ENCODE measurements at places on chromosomes 11 and 22. TPM values are rescaled to one million over a fixed set of nuclear protein-coding genes. Genes with fewer than 3 reads are reported as not detected.

SLC22A25 gene
- total RNA-seq = 0.98 TPM

DNA sequence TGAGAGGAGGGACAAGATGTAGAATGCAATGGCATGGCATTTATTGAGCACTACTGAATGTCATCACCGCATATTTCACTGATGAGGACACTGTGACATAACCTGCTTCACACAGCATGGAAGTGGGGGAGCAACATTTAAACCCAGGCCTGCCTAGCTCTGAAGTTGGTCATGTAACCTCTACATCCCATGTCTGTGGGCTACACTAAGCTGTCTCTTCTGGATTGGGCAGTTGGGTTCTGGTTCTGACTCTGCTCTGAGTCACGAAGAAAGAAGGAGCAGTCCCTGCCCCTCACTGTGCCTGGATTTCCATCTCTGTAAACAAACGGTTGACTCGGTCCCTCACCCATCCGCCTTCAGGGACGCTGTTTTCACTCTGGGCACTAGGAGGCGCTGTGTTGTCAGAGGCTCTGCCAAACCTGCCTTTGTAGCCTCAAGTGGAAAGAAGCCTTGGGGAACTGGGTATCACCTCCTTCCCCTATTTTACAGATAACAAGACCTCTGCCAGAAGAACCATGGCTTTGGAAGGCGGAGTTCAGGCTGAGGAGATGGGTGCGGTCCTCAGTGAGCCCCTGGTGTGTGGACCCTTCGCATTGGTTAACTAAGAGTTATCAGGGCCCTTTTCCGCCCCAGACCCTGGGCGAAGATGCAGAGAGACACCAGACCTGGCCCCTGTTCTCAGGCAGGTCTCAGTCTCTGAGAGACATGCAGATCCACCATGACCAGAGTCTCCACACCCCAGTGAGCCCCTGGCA lies 12.7 kb upstream of the ARHGEF17 start:
- H3K4me3 ChIP-seq = no peak overlapping the region
- H3K36me3 ChIP-seq = no peaks in the 10 kb centered on the region
- no peaks in the 10 kb centered on the region for H3K27me3 ChIP-seq
- no peaks in the 10 kb centered on the region for H3K4me1 ChIP-seq

OR51B4 gene
- total RNA-seq = not detected

OR5B21 gene
- total RNA-seq = not detected

DNA sequence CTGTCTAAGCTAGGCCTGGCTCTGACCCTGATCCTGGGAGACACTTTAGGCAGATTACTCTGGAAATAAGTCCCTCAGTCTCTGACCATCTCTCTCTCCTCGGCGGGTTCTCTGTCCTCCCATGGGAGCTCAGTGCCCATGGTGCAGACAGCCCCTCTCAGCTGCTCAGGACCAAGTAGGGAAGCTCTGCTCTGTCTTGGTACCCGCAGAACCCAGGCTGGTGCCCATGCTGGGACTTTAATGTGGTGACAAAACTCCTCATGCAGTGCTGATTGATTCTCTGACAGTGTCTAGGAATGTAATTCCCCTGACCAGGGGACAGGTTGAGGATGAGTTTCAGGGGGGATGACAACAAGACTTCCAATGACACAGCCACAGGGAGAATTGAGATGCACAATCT lies 30.3 kb upstream of the GGTLC2 start:
- H3K36me3 ChIP-seq = no peaks in the 10 kb centered on the region
- H3K4me3 ChIP-seq = no peak overlapping the region
- H3K4me1 ChIP-seq = no peaks in the 10 kb centered on the region
- H3K27me3 ChIP-seq = no peaks in the 10 kb centered on the region

- DNase-seq = no peak
- H3K36me3 ChIP-seq = no peaks in the 10 kb centered on the region
- H3K27me3 ChIP-seq = no peaks in the 10 kb centered on the region
- H3K4me1 ChIP-seq = peaks cover 14% of the 10 kb centered on the region
- H3K4me3 ChIP-seq = no peak overlapping the region
Measured at GRCh38 chr22:44555597-44555996, 57.6 kb upstream of the RTL6 start.

DNA sequence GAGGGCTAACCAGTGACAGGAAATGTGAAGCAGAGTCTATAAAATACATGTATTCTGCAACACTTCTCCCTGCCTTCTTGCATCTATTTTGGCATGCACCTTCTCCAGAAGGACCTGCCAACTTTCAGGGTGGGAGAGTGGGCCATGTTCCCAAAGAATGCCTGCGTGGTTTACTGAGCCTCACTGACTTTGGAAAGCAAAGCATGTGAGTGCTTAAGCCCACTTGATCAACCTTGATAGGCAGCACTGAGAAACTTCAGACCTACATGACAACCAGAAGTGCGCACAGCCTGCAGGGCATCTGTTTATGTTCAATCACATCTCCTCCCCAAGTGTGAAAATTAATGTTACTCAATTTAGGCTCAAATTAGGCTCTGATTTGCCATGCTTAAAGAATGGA lies 69.2 kb downstream of the AMOTL1 start:
- peaks cover 27% of the 10 kb centered on the region for H3K4me1 ChIP-seq
- H3K36me3 ChIP-seq = peaks cover 13% of the 10 kb centered on the region
- no peak overlapping the region for H3K27ac ChIP-seq
- H3K4me3 ChIP-seq = no peak overlapping the region

DNA sequence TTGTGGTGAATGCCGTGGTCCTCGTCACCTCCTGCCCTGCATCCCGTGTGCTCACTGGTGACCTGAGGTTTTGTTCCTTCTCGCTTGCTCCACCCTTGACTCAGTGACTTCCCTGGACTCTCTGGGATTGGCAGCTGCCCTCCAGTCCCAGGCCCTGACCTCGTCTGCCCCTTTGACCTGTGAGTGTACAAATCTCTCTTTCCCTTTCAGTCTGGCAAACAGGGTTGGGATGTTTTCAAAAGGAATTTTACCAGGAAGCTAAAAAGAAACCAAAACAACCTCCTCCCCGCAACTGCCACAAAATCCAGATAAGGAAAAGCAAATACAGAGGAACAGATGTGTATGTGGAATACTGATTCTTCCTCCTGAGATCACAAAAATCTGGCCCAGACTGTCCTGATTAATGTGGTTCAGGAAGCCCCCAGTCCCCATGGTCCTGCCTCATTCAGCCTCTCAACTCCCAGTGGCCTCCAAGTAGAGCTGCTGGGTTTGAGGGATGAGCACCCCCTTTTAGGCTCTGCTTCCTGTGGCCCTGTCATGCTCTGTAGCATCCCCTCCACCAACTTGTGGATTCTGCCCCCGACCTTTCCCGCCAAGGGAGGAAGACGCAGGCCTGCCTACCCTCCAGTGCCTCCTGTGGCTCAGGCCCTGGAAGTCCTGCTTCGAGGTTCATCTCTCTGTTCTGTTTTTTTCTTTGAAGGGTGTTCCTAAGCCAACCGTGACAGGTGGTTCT lies 15.2 kb downstream of the ROBO4 start:
- H3K27ac ChIP-seq = no peak overlapping the region
- DNase-seq = no peak
- H3K4me3 ChIP-seq = no peak overlapping the region
- no peaks in the 10 kb centered on the region for H3K36me3 ChIP-seq
- peaks cover 4% of the 10 kb centered on the region for H3K4me1 ChIP-seq

- no peaks in the 10 kb centered on the region for H3K4me1 ChIP-seq
- no peaks in the 10 kb centered on the region for H3K27me3 ChIP-seq
- no peak overlapping the region for H3K27ac ChIP-seq
- H3K4me3 ChIP-seq = no peak overlapping the region
- H3K36me3 ChIP-seq = no peaks in the 10 kb centered on the region
- DNase-seq = no peak
Measured at GRCh38 chr22:19674929-19675253, 39.4 kb upstream of the SEPTIN5 start.

GRCh38 chr11:108865406-108865805 lies 200.5 kb downstream of the DDX10 start:
- H3K27me3 ChIP-seq = no peaks in the 10 kb centered on the region
- H3K27ac ChIP-seq = no peak overlapping the region
- no peak for DNase-seq

DNA sequence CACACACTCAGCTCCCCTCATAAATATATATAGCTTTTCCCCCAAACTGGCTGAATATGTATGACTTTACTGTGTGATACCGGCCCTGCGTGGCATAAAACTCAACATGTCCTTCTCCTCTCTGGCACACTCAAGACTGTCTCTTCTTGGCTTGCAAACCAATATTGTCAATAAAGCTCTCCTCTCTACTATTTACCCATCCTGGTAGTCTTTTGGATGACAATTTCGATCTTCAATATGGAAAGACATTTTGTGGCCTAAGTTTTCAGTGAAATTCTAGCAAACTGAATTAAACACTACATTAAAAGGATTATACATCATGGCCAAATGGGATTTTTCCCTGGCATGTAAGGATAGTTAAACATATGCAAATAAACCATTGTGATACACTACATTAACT lies 1255.9 kb downstream of the JRKL start:
- no peaks in the 10 kb centered on the region for H3K27me3 ChIP-seq
- no peak overlapping the region for H3K4me3 ChIP-seq
- no peaks in the 10 kb centered on the region for H3K36me3 ChIP-seq
- no peak for DNase-seq

OR5P2 gene
- total RNA-seq = not detected

DAGLA gene
- total RNA-seq = 1.5 TPM

DNA sequence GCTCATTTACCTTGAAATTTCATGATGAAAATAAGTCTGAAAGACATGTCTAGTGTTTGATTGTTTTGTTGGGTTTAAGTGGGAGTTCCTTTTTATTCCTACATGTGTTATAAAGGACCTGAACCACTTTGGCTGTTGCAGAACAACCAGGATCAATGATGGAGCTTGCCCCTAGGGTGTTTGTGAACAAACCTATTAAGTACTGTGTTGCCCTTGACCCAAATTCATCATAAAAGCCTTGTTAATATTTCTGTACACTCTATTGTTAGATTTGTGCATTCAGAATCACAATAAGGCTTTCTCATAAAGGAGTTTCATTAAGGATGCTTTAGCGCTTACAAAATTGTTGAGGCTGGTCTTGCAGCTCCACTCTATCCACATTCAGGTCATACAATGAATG lies 452.6 kb downstream of the NELL1 start:
- no peak overlapping the region for H3K27ac ChIP-seq
- H3K27me3 ChIP-seq = no peaks in the 10 kb centered on the region
- no peak overlapping the region for H3K4me3 ChIP-seq
- no peaks in the 10 kb centered on the region for H3K4me1 ChIP-seq

GRCh38 chr11:128424851-128425285 lies 162.5 kb downstream of the ETS1 start:
- H3K27me3 ChIP-seq = no peaks in the 10 kb centered on the region
- peak overlapping the region; percentile 12 for H3K27ac ChIP-seq
- H3K36me3 ChIP-seq = no peaks in the 10 kb centered on the region
- DNase-seq = no peak

OVCH2 gene
- total RNA-seq = not detected

- no peak overlapping the region for H3K27ac ChIP-seq
- DNase-seq = no peak
- no peaks in the 10 kb centered on the region for H3K27me3 ChIP-seq
- no peak overlapping the region for H3K4me3 ChIP-seq
- no peaks in the 10 kb centered on the region for H3K36me3 ChIP-seq
- no peaks in the 10 kb centered on the region for H3K4me1 ChIP-seq
Measured at GRCh38 chr22:19930551-19931486, 10.8 kb upstream of the COMT start.

DNA sequence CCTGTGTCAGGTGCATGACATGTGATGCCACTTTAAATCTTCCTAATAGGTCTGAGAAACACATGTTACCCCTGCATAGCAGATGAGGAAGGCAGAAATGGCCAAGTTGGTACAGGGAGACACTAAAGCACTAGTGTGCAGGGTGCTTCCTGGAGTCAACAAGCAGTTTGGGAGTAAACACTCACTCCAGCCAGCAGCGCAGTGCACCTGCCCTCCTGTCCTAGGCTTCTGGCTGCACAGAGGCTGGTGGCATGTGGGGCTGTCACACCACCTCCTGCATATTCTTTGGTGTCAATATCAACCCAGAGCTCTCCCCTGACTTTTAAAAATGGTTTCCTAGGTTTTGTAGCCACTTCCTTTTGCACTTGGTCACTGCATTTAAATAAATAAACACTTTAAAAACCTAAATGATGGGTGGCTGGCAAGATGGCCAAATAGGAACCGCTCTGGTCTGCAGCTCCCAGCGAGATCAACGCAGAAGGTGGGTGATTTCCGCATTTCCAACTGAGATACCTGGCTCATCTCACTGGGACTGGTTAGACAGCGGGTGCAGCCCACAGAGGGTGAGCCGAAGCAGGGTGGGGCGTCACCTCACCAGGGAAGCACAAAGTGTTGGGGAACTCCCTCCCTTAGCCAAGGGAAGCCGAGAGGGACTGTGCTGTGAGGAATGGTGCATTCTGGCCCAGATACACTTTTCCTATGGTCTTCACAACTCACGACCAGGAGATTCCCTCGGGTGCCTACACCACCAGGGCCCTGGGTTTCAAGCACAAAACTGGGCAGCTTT lies 33.5 kb downstream of the GAB4 start:
- H3K4me1 ChIP-seq = no peaks in the 10 kb centered on the region
- DNase-seq = no peak
- H3K27me3 ChIP-seq = no peaks in the 10 kb centered on the region
- H3K36me3 ChIP-seq = no peaks in the 10 kb centered on the region

- H3K27me3 ChIP-seq = no peaks in the 10 kb centered on the region
- DNase-seq = no peak
- no peaks in the 10 kb centered on the region for H3K36me3 ChIP-seq
- H3K4me1 ChIP-seq = no peaks in the 10 kb centered on the region
- no peak overlapping the region for H3K27ac ChIP-seq
- H3K4me3 ChIP-seq = no peak overlapping the region
Measured at GRCh38 chr22:35363566-35364086, 17.3 kb upstream of the HMOX1 start.

ABCC8 gene
- 13.0 TPM for total RNA-seq

GRCh38 chr11:14290422-14290821 lies 68.6 kb downstream of the RRAS2 start:
- no peaks in the 10 kb centered on the region for H3K36me3 ChIP-seq
- no peaks in the 10 kb centered on the region for H3K4me1 ChIP-seq
- DNase-seq = no peak
- no peak overlapping the region for H3K27ac ChIP-seq
- H3K27me3 ChIP-seq = no peaks in the 10 kb centered on the region

GRCh38 chr22:21918466-21919185 lies 34.0 kb downstream of the PPM1F start:
- H3K4me1 ChIP-seq = no peaks in the 10 kb centered on the region
- H3K4me3 ChIP-seq = no peak overlapping the region
- H3K36me3 ChIP-seq = no peaks in the 10 kb centered on the region
- H3K27ac ChIP-seq = no peak overlapping the region
- no peaks in the 10 kb centered on the region for H3K27me3 ChIP-seq

- no peaks in the 10 kb centered on the region for H3K27me3 ChIP-seq
- no peaks in the 10 kb centered on the region for H3K36me3 ChIP-seq
- no peak for DNase-seq
- H3K27ac ChIP-seq = no peak overlapping the region
Measured at GRCh38 chr11:1779034-1779805, 15.5 kb upstream of the CTSD start.

TCN2 gene
- total RNA-seq = 20.4 TPM

DNA sequence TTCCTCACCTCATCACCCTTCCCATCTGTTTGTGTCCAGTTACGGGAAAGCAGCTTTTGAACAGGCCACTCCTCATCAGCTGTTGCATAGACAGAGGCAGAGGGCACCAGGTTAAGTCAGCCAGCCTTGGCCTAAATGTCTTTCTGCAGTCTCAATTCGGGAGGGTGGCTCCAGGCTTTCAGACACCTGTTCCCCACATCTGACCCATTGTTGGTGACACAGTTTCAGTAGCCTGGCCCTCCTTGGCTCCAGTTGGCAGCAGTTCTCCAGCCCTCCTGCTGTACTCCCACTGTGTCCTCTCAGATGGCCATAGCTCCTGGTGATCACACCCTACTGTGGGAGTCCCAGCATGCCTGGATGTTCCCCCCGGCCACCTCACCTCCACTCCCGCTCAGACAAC lies 70.8 kb upstream of the MYOD1 start:
- H3K36me3 ChIP-seq = no peaks in the 10 kb centered on the region
- H3K4me3 ChIP-seq = no peak overlapping the region
- H3K27ac ChIP-seq = no peak overlapping the region
- no peaks in the 10 kb centered on the region for H3K4me1 ChIP-seq
- DNase-seq = no peak

PRR33 gene
- not detected for total RNA-seq

ENTHD1 gene
- not detected for total RNA-seq

All from vagina (tissue), 2 donors.